Lower lobe of right lung (tissue), 2 donors: ENCODE measurements at places on chromosomes 4 and X. TPM values are rescaled to one million over a fixed set of nuclear protein-coding genes. Genes with fewer than 3 reads are reported as not detected.

SMIM43 gene
- 0.18 TPM for total RNA-seq

AVPR2 gene
- 1.9 TPM for total RNA-seq

HELT gene
- 0.97 TPM for total RNA-seq

OCRL gene
- 20.1 TPM for total RNA-seq

GLUD2 gene
- 1.4 TPM for total RNA-seq

CFP gene
- total RNA-seq: 24.8 TPM

DLG3 gene
- 24.1 TPM for total RNA-seq

ARHGAP36 gene
- not detected for total RNA-seq

ASB12 gene
- total RNA-seq: not detected

SOX3 gene
- not detected for total RNA-seq

C1QTNF7 gene
- total RNA-seq: 10.7 TPM

TCEAL5 gene
- not detected for total RNA-seq

PHKA1 gene
- total RNA-seq: 3.9 TPM

PASD1 gene
- not detected for total RNA-seq

LRCH2 gene
- 4.3 TPM for total RNA-seq

MAGEA9B gene
- not detected for total RNA-seq

TRIML2 gene
- total RNA-seq: not detected

NKX6-1 gene
- total RNA-seq: not detected

COX18 gene
- 11.8 TPM for total RNA-seq

NR0B1 gene
- not detected for total RNA-seq

MND1 gene
- 0.83 TPM for total RNA-seq

ARR3 gene
- total RNA-seq: not detected

MGARP gene
- total RNA-seq: not detected

L1CAM gene
- total RNA-seq: 1.6 TPM
